ENCODE measurements at places on chromosomes 4 and X.

DNA sequence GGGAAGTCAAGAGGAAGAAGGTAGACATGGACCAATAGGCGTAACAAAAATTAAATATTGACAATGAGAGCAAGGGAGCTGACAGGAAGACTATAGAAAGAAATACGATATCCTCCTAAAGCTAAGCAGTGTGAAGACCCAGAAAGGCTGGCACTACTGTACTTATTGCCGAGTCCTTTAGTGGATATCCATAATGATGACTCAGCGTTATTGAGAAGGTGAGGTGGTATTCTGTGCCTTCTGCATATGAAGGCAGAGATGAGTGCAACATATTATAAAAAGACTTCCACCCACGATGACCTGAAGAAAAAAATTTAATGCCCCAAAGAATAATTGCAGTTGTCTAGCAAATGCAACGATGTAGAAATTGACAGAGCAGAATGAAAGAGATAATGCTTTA is 13.0 kb upstream of the MCF2 start:
- no peak for DNase-seq

- DNase-seq = no peak
Observed at GRCh38 chrX:68139791-68140190, 293.5 kb downstream of the OPHN1 start.

DNA sequence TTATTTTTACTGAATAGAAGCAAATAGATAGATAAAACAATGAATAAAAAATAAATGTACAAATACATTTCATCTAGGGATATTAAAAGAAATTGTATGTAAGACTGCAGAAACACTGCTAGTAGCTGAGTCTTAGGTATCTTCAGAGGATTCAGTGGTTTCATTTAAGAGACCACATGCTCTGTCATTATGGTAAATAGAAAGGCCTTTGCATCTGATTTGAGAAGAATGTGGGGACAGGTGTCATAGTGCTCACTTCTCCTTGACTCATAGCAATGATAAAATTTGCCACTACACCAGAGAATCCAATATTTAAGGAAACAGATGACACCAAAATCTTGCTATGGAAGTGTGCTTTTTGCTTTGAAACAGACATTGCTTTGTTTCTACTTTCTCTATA is 59.8 kb upstream of the PPP1R2C start:
- DNase-seq = no peak

GRCh38 chr4:77734928-77735327 is 84.2 kb downstream of the CNOT6L start:
- DNase-seq = no peak

DNA sequence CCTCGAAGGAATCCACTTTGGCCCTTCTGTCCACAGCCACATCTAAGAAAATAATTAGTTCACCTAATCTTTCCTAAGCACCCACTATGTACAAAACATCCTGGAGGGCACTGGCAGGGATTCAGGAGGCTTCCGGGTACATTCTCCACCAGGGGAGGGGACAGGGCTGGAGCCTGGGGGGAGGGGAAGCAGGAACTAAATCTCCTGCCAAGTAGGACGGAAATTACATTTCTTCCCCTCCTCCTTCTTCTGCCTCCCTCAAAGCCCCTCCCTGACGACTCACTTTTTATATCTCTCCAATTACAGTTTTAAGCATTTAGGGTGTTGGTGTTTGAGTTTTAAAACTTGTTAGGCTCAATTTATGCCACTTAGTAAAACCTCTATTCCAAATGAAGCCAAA is 203.1 kb downstream of the BCOR start:
- DNase-seq = no peak

- DNase-seq = no peak
Observed at GRCh38 chrX:15202454-15203177, 67.3 kb downstream of the ASB9 start.

- DNase-seq = no peak
Observed at GRCh38 chrX:139287155-139287924, 243.2 kb upstream of the F9 start.

DNA sequence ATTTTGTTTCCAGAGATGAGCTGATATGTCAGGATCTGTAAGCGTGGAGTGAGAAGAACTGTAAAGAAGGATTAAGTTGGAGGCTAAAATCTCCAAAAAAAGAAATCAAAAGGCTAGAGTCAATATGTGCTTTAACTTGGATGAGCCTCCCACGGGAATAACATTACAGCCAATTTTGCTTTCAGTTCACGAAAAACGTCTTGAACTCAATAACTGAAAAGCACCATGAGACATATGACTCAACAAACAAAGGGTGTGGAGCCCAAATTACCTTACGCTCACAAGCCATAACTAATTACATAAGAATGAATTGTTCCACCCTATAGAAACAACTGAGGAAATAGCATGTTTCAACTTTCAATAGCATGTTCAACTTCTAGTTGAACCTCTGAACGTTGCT is 22.3 kb downstream of the TMPRSS11D start:
- DNase-seq = no peak

DNA sequence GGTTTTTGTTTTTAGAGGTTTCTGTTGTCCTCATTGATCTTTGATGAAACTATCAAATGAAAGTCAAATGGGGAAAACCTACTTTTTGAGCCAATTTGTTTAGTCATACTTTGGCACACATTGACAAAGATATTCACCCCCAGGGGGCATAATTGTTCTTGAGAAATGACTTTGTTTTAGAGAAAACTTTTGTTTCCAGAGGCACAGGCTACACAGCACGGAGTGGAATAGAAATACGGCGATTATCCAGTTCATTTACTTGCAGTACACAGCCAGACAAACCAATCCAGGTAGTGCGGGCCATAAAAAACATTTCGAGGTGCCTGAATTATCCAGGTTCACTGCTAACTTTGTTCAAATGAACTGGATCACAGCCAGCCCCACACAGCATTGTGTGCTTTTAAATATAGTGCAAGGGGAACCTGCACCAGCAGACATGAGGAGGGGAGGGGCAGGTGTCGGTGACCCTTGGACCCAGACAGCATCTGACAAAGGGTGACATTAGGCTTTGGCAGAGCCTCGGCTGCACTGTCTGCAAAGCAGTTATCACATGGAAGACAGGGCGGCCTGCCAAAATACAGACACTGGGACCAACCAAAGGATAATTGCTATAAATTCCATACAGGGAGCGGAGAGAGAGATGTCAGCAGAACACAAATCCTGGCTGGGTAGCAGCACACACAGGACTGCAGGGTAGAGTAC is 179.6 kb upstream of the NOCT start:
- DNase-seq = no peak

GRCh38 chr4:153824501-153824900 is 35.6 kb upstream of the SFRP2 start:
- no peak for DNase-seq

DNA sequence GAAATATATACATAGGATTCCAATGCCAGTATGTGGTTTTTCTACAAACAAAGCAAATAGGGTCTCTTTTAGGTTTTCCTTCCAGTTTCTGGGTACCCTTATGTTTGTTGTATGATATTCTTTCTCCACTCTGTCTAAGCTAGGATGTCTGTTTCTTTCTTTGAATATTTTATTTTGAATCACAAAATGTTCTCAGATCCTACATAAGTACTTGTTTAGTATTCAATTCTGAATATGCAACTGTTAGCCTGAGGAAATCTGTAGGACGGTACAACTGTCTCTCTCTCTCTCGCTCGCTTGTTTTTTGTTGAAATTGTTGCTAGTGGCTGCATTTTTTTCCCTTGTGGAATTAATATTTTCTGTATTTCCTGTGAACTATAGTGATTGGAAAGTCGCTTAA is 163.2 kb downstream of the CCSER1 start:
- no peak for DNase-seq

DNA sequence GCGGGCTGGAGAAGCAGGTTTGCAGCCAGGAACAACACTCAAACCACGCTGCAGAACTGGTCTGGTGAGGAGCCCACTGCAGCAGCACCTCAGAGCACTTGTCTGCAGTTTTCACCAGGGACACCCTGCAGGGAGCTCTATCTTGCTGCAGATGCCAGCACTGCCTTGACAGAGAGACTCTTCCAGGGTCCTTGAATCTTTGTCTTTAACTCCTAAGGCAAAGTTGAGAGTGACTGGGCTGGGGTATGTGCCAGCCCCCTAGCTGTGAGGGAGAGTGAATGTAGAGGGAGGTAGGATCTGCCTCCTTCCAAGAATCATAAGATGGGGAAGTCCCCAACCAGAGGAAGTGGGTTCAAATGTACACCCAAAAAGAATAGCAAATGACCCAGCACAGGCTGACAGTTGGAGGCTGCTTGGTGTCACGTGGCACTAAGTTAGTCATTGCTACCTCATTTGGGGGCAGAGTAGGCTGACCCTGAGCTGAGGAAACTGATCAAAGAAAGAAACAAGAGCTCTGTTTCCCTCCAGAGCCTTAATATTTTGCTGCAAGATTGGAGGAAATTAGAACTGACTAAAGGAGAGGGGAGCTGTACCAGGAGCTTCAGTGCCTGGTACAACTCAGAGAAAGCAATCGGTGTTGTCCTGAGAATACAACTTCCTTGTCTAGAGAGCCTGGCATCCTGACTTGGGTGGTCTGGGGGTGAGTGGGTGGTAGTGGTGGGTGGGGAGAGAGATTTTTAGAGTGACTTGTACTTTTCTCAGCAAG is 28.2 kb upstream of the HUWE1 start:
- no peak for DNase-seq

DNA sequence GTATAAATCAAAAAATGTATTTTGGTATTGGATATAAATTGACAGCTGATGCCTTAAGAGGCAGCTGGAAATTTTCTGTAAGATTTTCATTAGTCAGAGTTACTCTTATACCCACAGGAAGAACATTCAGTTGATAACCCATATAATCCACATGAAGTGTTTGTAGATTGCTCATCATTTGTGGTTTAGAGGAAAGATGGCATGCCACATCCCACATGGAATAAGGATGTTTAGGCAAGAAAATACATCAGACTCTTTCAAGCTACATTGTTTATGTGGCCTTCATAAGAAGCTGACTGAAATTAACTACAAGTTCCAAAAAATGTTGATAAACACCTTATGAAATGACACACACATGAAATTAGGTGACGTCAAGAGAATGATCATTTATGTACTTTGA is 56.6 kb downstream of the AREG start:
- no peak for DNase-seq

- DNase-seq = no peak
Observed at GRCh38 chr4:86156531-86156930, 203.3 kb downstream of the MAPK10 start.

GRCh38 chr4:37503261-37503660 is 182.9 kb downstream of the RELL1 start:
- DNase-seq = no peak

DNA sequence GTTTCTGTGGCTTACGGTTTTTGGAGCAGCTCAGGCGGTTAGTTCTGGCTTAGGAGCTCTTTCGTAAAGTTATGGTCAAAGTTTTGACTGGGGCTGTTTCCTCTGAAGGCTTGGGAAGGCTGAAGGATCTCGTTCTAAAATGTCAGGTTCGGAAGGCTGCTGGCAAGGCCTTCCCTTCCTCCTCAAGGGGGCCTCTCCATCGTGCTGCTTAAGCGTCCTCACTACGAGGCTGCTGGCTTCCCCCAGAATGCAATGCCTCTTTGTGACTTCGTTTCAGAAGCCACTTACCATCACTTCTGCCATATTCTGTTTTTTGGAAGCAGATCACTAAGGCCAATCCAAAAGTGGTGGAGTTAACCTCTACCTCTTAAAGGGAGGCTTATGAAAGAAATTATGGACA is 1196.4 kb upstream of the TENM3 start:
- no peak for DNase-seq

DNA sequence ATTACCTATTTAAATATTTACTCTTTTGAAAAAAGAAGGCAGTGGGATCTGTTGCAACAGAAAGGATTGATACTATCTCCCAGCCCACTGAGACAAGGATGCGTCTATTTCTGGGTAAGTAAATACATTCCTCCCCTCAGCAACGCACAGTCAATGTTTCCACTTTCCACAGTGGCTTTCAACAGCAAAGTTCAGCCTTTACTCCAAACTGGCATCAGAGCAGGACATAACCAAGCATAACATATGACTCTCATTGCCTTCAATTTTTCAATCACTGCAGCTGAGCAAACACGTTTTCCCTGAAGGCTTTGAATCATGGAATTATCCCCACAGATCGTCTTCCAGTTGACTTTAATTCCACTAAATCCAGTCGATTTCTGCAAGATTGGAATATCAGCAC is 160.3 kb upstream of the FRG1 start:
- DNase-seq = no peak

DNA sequence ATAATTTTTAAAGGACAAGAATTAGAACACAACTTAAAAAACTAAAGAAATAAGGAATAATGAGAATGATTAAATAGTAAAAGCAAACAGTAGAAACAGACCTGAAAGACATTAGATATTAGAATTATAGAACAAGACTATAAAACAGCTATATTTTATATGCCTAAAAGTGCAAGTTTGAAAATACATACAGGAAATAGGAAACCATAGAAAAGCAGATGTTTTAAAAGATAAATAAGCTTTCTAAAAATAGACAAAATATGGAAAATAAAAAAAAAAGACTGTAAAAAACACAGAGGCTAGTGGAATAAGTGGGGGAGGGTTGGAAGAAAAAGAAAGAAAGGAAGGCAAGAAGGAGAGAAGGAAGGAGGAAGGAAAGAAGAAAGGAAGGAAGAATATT is 407.3 kb downstream of the IDS start:
- no peak for DNase-seq

GRCh38 chr4:185282968-185283367 is 73.6 kb downstream of the SNX25 start:
- DNase-seq = no peak

- no peak for DNase-seq
Observed at GRCh38 chrX:39020051-39020669, 218.9 kb downstream of the MID1IP1 start.

Measured in D721Med (cell line).